ENCODE measurements at places on chromosomes 5 and 9. TPM values are rescaled to one million over a fixed set of nuclear protein-coding genes. Genes with fewer than 3 reads are reported as not detected.

Gene EGFLAM
- total RNA-seq = 0.08 TPM

Gene GPR21
- not detected for total RNA-seq

Gene HMMR
- 119 TPM for total RNA-seq

Gene PLPP7
- total RNA-seq = not detected

Gene ACOT12
- not detected for total RNA-seq

Gene NPM1
- 2,195 TPM for total RNA-seq

Gene CER1
- not detected for total RNA-seq

Gene HSPB3
- total RNA-seq = 32.5 TPM

Gene NUTM2G
- total RNA-seq = not detected

Gene ZDHHC11
- total RNA-seq = not detected

DNA sequence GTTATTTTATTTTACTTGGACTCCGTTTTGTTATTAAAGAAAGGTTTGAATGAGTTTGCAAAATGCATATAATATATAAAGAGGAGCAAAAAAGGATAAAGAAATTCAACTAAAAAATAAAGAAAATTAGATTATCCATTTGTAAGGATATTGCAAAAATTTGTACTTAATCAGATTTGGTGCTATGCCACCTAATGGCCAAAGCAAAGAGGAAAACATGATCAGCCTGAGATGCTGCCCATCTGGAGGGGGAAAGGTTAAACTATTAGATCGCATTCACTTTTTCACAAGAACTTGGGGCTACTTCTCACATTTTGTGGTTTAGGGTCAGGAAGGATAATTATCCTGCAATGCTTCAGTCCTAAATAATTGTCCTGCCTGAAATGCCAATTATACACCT lies 350.6 kb downstream of the MLLT3 start:
- H3K36me3 ChIP-seq = no peaks in the 10 kb centered on the region
- DNase-seq = no peak
- no peaks in the 10 kb centered on the region for H3K27me3 ChIP-seq
- no peak overlapping the region for H3K27ac ChIP-seq
- no peak overlapping the region for H3K4me3 ChIP-seq
- H3K4me1 ChIP-seq = no peaks in the 10 kb centered on the region

DNA sequence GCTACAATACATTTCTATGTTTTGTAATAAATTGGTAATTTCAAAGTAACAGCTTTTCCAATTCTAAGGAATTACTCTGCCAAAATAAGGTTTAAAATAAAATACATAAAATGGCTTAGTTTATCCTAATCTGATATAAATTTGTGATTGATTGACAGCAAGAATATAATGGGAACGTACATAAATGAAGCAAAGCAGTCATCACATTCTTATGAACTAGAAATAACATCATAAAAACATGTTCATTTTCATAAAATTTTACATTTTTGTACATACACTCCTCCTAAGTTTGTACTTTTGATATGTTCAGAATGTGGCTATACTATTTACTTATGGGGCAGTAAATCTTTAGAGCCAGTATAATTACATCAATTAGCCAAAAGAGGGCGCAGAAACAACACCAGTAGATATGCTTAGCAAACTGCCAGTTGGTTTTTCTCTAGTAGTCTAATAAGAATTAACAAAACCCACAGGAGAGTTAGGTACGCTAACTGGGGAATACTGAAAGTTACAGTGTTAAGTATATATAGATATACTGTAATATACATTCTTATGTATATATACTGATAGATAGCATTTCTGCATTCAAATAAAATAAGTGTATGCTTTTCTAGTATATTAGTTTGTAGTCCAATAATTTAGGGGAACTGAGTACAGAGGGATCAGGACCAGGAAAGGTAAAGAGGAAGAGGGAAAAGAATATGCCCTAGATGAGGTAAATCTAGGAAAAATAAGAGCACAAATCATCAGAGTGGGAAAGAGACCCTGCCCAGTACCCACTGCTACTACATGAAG lies 76.8 kb downstream of the ZDHHC21 start:
- no peaks in the 10 kb centered on the region for H3K4me1 ChIP-seq
- no peaks in the 10 kb centered on the region for H3K36me3 ChIP-seq
- H3K27me3 ChIP-seq = no peaks in the 10 kb centered on the region
- H3K4me3 ChIP-seq = no peak overlapping the region
- DNase-seq = no peak
- no peak overlapping the region for H3K27ac ChIP-seq

GRCh38 chr5:65961633-65962032 lies 35.3 kb downstream of the ERBIN start:
- DNase-seq = no peak
- no peak overlapping the region for H3K4me3 ChIP-seq
- H3K36me3 ChIP-seq = peaks cover 22% of the 10 kb centered on the region
- peaks cover 15% of the 10 kb centered on the region for H3K4me1 ChIP-seq
- no peak overlapping the region for H3K27ac ChIP-seq
- H3K27me3 ChIP-seq = no peaks in the 10 kb centered on the region

DNA sequence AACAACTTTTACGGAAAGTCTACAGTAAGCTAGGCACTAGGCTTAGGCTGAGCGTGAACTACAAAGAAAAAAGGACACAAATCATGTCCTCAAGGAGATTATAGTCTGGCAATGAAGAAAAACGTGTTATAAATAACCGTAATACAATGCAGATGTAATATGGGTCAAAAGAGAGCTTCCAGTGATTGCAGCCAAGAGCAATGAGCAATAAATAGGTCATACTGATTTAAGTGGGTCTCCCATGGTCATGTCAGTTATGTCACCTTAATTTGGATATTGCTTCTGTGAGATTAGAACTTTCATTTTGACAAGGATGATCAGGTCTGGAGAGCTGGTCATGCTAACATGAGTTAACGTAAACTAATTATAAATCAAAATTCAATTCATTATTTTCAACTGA lies 158.6 kb upstream of the GNA14 start:
- no peak overlapping the region for H3K4me3 ChIP-seq
- no peaks in the 10 kb centered on the region for H3K36me3 ChIP-seq
- peaks cover 8% of the 10 kb centered on the region for H3K4me1 ChIP-seq

DNA sequence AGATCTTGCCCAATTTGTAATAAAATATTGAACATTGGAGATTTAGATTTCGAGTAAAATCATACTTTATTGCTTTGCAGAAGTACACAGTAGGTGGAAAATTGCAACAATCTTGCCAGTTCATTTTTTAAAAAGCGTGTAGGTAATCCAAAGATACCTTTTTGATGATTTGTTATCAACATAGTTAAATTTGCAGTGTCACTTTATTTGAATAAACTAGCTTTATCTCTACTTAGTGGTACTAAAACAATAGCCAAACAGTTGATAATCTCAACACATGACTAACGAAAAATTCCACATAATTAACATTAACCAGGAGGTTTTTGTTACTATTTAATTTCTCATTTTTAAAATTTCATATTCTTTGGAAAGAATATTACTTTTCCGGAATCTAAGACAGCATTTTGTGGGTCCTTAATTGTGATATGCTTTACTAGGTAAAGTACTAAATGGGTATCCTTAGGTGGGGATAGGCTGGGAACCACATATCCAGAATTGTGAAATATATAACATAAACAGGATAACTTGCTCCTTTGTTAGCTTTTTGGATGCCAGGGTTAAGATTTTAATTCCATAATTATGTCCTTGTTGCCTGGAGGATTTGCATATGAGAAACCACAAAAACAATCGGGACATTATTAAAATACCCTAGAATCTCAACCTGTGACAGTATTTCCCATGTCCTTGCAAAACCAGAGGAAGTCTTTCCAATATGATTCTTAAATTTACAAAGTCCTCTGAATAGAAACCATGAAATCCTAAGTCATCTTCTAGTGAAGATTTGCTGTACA lies 2.4 kb upstream of the CHD1 start:
- no peaks in the 10 kb centered on the region for H3K27me3 ChIP-seq
- peaks cover 27% of the 10 kb centered on the region for H3K36me3 ChIP-seq
- H3K4me1 ChIP-seq = peaks cover 22% of the 10 kb centered on the region
- no peak for DNase-seq

DNA sequence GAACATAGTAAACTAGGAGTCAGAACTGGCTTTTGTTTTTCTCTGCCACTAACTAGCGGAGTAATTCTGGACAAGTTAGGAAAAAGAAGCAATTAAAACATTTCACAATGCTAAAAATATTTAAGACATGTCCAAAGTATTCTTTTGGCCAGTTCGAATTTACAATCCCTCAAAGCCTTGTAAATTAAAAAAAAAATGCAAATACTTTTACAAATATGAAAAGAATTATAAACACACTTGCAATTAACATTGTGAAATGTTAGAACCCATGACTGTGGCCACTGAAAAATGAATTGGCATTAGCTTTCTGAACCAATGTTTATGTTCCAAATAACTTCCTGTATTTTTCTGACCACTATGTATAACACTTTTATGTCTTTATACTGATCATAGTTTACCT lies 2.2 kb downstream of the RAD1 start:
- no peaks in the 10 kb centered on the region for H3K27me3 ChIP-seq
- H3K27ac ChIP-seq = peak overlapping the region; percentile 32

DNA sequence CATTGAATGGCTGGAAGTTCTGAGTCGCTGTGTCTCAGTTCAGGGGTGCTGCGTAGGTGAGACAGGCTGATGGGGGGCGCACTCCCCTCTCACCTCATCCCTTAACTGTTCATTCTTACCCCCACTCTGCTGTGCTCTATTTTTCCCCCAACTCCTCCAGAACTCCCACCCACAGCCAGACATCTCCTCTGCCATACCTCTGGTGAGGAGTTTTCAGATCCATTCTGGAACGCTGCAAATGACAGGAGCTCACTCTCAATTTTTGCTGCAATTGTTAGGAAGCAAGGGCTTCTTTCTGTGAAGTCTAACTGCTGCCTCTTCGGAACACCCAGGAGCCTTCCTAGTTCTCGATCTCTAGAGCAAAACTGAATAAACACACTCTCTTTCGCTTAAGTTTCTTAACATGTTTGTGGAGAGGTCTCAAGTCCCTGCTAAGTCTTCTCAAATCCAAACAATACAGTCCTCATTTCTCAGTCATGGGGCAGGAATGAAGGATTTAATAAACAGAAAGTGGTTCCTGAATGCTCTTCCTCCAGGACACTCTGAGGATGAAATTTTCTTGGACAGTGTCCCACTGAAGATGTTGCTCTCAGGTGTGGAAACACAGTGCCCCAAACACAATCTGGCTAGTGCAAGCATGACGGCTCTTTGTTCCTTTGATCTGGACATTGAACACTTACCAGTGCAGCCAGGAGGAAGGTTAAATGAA lies 387.7 kb downstream of the KDM4C start:
- H3K27me3 ChIP-seq = no peaks in the 10 kb centered on the region
- DNase-seq = no peak
- no peaks in the 10 kb centered on the region for H3K4me1 ChIP-seq
- H3K36me3 ChIP-seq = no peaks in the 10 kb centered on the region
- H3K27ac ChIP-seq = no peak overlapping the region

DNA sequence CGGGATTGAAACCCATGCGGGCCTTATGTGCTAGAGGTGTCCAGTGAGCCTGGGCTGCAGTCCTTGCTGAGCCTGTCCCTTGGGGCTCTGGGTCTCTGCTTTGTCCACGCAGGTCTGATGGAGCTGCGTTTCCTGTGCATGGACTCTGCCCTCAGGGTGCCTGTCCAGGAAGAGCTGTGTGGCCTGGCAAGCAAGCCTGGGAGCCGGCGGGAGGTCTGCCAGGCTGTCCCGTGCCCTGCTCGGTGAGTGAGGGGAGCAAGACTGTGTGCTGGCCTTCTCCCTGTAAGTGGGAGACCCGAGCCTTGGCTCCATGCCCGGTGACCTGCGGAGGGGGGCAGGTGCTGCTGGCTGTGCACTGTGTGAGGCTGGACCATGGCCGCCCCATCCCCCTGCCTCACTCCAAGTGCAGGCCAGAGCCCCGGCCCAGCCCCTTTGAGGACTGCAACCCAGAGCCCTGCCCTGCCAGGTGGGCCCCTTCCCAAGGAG lies 11.2 kb upstream of the CACFD1 start:
- no peak for DNase-seq
- 0 out of 2 replicates have a peak, but pooled peaks cover 5% of the 10 kb centered on the region for H3K27me3 ChIP-seq
- H3K36me3 ChIP-seq = no peaks in the 10 kb centered on the region
- no peak overlapping the region for H3K4me3 ChIP-seq

- H3K27ac ChIP-seq = no peak overlapping the region
- no peaks in the 10 kb centered on the region for H3K4me1 ChIP-seq
- no peaks in the 10 kb centered on the region for H3K36me3 ChIP-seq
These were observed 114.0 kb downstream of the DNAH5 start for GRCh38 chr5:13830536-13830935.

- H3K27ac ChIP-seq = no peak overlapping the region
- no peak overlapping the region for H3K4me3 ChIP-seq
- DNase-seq = no peak
- no peaks in the 10 kb centered on the region for H3K27me3 ChIP-seq
- no peaks in the 10 kb centered on the region for H3K4me1 ChIP-seq
These were observed 139.5 kb upstream of the SLC27A6 start for GRCh38 chr5:128825826-128826225.

- H3K27me3 ChIP-seq = no peaks in the 10 kb centered on the region
- H3K36me3 ChIP-seq = no peaks in the 10 kb centered on the region
- no peaks in the 10 kb centered on the region for H3K4me1 ChIP-seq
These were observed 114.4 kb upstream of the PPP1R26 start for GRCh38 chr9:135365013-135365768.

DNA sequence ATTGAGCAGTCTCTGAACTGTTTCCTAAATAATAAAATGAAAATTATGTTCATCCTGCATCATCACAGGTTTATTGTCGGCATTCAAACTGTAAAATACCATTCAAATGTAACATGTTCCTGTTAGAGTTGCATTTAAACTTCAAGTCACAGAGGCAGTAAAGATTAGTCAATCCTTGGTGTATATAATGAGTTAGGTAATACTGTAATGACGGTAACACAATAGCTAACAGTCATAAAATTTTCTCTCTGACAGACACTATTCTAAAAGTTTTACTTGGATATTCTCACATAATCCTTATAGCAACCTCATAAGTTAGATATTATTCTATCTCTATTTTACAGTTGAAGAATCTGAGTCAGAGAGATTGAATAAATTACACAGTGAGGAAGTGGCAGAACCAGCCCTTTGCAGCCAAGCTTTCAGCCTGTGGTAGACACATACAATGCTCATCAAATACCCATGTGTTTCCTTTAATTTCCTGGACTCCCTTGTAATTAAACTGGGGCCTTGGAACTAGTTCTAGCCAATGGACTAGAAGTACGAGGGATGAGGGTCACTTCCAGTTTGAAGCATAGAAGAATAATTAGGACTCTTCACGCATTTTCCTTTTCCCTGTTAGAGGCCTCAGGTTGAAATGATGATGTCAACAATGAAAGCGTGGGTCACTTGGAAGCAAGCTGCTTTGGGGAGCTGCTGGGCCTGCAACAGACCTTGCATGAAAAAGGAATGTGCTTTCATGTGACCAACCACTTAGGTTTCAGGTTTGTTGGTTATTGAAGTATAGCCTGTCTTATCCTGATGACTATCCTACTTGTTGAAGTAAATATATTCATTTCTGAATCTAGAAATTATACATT lies 12.3 kb upstream of the CAST start:
- peak overlapping the region; percentile 72 for H3K27ac ChIP-seq
- DNase-seq = no peak
- no peaks in the 10 kb centered on the region for H3K36me3 ChIP-seq
- H3K27me3 ChIP-seq = no peaks in the 10 kb centered on the region
- no peak overlapping the region for H3K4me3 ChIP-seq

GRCh38 chr5:151627650-151628049 lies 36.5 kb upstream of the FAT2 start:
- no peaks in the 10 kb centered on the region for H3K36me3 ChIP-seq
- no peaks in the 10 kb centered on the region for H3K4me1 ChIP-seq
- no peak overlapping the region for H3K27ac ChIP-seq

GRCh38 chr9:22105005-22105722 lies 96.1 kb upstream of the CDKN2B start:
- no peak overlapping the region for H3K4me3 ChIP-seq
- no peak for DNase-seq
- peak overlapping the region; percentile 96 for H3K27ac ChIP-seq
- H3K4me1 ChIP-seq = peaks cover 72% of the 10 kb centered on the region
- no peaks in the 10 kb centered on the region for H3K36me3 ChIP-seq
